Stimulated activated CD8-positive, alpha-beta memory T cell treated with anti-CD3 and anti-CD28 coated beads, Interleukin-4, amount 100 ng/mL, for 4 hours (primary cell): ENCODE measurements at places on chromosomes 16 and 17.

DNA sequence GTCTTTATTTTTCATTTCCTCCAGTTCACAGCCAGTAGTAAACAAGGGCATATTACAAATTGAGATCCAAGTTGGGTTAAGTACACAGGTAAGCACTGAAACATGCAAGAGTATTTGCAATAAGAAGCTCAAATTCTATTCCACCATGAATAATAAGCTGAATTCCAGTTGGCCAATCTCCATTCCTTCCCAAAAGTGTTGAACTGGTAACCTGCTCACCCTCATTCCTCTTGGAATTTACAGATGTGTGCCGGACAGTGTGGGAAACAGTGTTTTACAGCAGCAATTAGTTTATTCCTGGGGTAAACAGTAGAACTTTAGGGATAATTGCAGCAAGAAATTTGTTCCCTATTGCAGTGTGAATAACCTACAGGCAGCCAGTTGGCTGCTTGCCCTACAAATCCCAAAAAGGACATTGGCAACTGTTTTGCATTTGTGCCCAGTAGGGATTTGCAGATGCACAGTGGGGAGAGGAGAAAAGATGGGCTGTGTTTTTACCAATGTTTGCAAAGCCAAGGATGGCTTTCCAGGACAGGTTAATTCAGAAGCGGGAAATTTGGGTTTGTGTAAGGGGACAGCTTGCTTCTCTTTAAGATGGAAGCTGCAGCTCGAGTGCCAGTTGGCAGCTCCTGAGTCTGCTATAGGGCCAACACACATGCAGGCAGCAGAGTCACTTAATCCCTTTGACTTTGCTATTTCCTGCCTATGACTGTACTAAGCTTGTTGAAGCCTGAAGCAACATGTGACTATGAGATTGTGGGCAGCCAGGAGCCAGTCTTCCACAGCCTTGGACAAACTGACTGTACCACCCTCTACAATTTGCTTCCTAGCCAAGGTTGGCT lies 318.9 kb downstream of the MAP2K6 start:
- no peak for DNase-seq

- no peak for DNase-seq
These were observed 8.2 kb upstream of the SEC14L1 start for GRCh38 chr17:77132411-77133086.

- no peak for DNase-seq
These were observed 1.1 kb upstream of the WBP2 start for GRCh38 chr17:75856062-75856756.

DNA sequence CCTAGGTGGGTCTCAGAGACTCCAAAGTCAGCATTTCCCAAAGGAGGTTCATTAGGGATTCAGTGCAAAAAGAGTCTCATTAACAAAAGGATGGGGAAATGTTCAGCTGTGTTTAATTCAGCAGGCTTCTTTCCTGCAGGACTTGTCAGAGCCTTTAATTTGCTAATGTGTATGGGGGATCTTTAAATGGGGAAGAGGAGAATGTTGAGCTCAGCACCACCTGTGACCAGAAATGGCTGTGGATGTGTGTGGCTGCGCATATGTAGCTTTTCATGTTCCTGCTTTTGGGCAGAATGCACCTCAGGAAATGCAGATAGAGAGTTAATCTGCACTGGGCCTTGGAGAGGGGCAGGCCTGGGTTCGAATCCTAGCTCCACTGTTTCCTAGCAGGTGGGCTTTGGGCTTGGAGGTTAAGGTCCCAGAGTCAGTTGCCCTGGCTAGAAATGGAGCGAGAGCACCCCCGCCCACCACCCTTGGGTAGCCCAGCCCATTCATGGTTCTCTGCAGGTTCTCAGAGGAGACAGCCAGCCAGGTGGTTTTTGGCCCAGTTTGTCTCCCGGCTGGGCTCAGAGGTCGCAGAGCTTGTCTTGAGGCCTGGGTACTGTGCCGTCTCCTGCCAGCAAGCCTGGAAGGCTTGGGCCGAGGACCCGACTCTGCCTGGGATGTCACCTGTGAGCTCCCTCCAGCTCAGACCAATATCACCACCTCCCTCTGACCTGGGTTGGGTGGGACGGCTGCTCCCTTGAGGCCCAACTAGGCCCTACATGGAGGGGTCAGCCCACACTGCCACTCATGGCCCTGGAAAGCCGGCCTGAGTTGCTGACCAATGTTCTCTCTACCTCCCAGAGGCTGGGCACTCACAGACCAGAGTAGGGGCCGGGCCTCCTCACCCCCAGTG lies 9.3 kb downstream of the ADCY7 start:
- DNase-seq, result no peak

- DNase-seq, result no peak
These were observed 2.8 kb downstream of the TAF1C start for GRCh38 chr16:84183911-84184591.

DNA sequence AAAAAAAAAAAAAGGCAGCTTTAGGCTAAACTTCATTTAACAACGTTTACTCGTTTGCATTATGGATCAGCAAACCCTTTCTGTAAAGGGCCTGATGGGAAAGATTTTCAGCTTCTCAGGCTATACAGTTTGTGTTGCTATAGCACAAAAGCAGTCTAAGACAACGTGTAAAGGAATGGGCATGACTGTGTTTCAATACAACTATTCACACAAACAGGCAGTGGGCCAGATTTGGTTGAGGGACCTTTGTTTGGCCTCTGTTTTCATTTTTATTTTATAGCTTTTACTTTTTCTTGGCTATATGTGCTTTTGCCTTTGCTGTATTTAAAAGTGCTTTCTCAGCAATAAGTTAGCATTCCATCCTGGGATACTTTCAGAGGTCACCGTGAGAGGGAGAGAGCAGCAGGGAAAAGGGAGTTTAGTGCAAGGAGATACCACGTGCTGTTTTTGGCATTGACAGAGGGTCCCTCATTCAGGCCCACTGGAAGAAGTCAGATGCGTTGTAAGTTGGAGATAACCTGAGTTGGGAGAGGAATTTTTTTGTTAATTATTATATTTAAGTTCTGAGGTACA lies 335.6 kb downstream of the UTP18 start:
- no peak for DNase-seq

- DNase-seq, result no peak
These were observed 126.9 kb upstream of the WSCD1 start for GRCh38 chr17:5943232-5943631.
